Stimulated activated CD4-positive, alpha-beta T cell treated with anti-CD3 and anti-CD28 coated beads, Interleukin-4, amount 100 ng/mL, for 48 hours (primary cell): ENCODE measurements at places on chromosomes 6 and 20.

- DNase-seq, result no peak
Observed at GRCh38 chr6:26336355-26337198, 28.4 kb upstream of the BTN3A2 start.

- peak; percentile 38 for DNase-seq
Observed at GRCh38 chr20:58447511-58448391, 58.7 kb downstream of the VAPB start.

- no peak for DNase-seq
Observed at GRCh38 chr6:105177556-105177955, 2.3 kb downstream of the POPDC3 start.

DNA sequence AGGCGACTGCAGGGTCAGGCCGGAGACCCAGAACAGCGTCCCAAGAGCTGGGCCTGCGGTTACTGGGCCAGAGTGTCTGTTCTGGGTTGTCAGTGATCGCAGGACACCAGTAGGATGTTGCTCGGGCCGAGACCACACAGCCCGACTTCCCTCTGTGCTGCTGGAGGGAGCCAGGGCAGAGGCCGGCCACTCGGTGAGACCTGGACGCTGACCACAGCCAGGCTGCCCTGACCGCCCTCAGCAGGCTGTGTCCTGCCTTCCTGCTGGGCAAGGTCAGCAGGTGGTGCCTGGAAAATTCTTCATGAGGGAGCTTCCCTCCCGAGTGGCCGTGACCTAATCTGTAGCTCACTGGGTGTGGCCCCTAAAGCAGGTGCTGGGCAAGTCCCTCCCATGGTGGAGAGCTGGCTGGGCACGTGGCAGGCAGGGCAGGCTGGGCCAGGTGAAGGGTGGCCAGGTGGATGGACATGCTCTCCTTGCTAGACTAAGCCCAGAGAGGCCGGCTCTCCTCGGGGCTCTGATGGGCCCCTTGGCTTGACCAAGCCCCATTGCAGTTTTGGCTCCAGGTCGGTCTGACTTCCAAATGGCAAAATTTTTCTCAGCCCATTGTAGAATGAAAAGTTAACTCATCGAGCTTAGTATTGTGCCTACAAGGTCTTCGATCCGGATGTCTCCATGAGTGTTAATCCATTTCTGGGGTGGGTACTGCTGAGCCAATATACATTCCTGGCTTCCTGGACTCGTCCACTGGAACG lies 1.9 kb downstream of the SLCO4A1 start:
- DNase-seq, result no peak

- DNase-seq, result no peak
Observed at GRCh38 chr6:140744659-140745320, 1370.3 kb upstream of the CITED2 start.

DNA sequence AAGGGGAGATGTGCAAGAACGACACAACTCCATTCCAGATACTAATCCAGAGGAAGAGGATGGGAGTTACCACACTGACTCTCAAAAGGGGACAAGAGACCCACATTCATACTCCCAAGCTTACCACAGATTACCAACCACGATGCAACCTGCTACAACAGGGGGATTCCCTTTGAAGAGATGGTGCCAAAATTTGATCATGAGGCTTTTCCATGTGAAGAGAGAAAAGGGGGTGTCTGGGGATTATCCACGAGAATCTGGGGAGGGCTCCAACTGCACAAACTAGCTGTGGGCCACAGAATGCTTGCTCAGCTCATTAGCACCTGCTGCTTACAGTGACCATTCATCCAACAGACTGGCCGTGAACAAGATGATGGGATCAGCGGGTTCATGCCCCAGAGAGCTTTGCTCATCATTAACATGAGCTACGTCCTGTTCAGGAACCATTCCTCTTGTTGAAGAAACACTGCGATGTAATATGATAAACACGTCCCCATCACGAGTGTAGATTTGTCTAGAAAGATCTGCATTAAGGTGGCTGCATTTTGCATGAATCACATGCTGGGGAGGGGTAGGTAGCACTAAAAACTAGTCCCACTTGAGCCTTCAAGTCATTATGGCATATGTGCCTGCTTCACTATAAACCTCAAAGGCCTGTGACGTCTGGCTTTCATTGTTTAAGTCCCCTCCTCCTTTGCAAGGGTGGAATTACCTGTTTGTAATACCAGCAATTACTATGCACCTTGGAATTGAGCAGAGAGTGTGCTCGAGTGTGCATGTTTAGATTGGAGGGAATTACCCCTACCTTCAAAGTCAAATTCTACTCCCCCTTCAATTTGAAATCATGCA lies 4.0 kb downstream of the PLAGL2 start:
- no peak for DNase-seq
